Activated T-helper 9 cell treated with anti-CD3 and anti-CD28 coated beads, Interleukin-2, amount 50 U/mL, for 16 hours (primary cell): ENCODE measurements at places on chromosomes 5 and 9.

DNA sequence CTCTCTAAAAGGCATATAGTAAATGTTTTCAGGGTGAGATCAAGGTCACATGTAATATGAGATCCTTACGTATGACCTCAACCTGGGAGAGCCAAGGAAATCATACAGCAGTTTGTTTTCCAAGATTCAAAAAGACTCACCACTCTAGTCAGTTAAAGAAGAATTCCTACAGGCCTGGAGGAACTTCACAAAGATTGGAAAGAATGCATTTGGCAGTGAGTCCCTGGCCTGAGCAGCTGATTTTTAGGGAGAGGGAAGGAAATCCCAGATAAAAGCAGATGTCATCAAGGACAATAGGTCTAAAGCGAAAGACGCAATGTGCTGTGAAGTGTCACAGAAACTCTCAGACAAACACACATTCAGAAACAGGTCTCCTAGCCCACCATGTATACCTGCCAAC lies 424.0 kb upstream of the ZNF462 start:
- no peak for DNase-seq

- DNase-seq, result no peak
Observed at GRCh38 chr5:110386782-110387181, 339.7 kb downstream of the TMEM232 start.

DNA sequence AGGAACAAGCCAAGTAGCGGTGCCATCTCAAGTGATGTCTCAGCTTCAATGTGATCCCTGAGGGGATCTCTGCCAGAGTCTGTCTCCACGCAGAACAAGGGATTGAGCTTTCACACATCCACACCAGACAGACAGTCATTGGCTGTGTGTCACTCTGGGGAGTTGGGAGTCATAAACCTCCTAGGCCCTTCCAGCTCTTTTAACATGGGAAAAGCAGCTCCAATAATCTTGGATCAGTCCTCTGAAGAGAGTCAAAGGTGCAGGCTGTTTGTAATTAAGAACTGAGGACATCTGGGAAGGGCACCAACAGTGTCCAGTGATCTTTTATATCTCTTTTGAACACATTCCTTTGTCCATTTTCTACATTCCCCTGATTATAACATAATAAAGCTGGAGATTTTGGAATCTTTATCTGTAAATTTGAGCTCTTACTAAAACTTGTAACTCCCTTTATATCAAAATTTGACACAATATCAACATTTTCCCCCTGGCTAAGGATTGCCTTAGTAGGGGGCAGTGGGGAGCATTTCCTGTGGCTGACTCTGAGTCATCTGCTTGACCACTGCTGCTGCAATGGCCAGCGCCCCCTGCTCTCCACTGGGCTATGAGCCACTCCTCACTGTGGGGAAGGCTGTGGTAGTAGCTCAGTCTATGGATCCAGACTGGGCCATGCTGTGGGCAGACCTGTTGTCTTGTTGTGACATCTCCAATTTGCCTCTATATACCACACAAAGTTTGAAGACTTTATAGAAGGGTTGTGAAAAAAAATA lies 284.4 kb downstream of the OSTF1 start:
- no peak for DNase-seq

DNA sequence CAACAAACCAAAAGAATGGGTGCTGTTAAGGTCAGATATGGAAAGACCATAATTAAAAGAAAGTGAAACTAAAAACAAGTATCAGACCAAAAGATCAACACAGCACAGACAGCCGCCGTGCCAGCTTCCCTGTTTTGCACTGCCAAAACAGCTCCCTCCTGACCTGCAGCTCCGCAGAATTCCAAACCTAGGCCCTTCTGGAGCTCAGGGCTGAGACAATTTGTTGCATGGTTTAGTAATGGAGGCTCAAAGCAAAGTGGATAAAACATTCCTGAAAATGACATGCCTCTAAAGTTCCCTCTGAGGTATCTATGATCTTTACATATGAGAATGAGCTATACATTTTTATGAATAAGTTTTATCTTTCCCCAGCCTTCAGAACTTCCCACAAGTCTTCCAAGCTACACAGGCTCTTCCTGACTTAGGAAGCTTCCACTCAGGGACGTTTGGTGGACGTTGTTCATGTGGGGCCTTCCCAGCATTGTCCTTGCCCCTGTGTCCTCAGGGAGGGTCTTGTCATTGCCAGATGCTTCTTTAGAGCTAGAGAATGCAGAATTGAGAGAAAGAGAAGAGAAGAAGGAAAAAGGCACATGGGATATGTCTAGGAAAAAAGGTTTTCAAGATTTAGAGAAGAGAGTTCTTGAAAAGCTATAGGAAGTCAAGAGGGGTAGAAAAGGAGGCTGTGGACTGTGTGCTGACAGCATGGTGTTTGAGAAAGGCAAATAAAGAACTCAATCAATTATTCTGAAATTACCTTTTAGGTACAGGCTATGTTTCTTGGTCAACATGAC lies 28.4 kb upstream of the SSBP2 start:
- peak; percentile 3 for DNase-seq

DNA sequence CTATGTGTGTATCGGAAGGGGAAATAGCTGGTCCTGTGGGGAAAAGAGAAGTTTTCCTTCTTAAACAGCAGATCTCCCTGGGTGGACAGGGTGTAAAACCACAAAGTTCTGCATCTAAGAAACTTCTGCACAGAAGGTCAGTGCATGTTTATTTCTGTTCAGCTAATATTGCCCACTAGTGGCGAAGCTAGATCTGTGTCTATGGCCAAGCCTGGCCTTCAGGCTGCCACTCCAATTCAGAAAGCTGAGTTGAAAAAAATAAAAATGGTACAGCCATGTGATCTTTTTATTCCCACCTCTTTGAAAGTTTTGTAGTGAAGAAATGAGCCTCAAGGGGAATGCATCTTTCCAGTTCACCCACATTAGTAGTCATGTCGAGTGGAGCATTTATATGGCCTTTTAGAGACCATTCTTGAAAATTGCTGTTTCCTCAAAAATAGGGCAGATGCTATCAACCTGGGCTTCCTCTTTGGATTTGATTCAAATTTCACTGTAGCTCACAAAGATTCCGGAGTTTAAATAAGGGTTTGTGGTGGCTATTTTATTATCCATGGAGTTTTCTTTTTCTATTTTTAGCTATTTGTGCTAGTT lies 488.0 kb downstream of the PRELID2 start:
- DNase-seq, result no peak

DNA sequence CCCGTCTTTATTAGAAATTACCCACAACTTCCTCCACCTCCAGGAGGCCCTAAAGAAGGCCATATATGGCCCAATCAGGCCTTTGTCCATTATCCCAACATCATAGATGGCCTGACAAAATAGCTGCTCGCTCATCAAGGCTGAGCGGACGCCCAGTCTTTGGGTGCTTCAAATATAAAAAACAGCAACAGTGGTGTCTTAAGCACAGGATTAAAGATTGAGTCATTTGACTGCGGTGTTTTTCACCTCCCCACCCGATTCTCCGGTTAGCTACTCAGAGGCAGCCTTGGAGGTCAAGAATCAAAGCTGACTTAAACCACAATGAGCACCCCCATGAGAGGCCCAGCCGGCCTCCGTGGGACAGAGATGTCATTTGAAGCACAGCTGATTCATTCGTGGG lies 18.8 kb downstream of the S1PR3 start:
- no peak for DNase-seq

DNA sequence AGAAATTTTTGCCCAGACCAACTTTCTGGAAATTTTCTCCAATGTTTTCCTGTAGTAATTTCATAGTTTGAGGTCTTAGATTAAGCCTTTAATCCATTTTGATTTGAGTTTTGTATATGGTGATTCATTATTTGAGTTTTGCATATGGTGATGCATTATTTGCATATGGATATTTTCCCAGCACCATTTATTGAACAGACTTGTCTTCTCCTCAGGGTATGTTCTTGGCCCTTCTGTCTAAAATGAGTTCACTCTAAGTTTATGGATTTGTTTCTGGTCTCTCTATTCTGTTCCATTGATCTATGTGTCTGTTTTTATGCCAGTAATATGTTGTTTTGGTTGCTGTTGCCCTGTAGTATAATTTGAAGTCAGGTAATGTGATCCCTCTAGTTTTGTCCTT lies 139.3 kb downstream of the SLC25A46 start:
- no peak for DNase-seq

- DNase-seq, result no peak
Observed at GRCh38 chr9:21558615-21559401, 76.7 kb upstream of the IFNE start.

DNA sequence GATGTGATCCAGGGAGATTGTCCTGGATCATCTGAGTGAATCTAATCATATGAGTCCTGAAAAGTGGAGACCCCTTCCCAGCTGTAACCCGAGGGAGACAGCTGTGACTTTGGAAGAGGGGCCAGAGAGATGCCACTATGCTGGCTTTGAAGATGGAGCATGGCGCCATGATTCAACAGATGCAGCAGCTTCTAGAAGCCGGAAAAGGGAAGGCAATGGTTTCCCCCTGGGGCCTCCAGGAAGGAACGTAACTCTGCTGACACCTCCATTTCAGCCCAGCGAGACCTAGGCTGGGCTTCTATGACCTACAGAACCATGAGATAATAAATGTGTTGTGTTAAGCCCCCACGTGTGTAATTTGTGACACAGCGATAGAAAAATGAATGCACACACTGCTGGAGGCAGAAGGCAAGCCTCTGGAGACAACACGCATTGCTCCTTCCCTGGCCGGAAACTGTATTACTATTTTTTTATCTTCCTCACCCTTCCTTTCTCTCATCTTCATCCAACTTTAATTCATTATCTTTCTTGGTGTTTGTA lies 16.6 kb upstream of the SARDH start:
- DNase-seq, result no peak
